Kidney glomerular epithelial cell (primary cell): ENCODE measurements at places on chromosomes 7 and 10.

- DNase-seq, result no peak
Measured at GRCh38 chr10:11787846-11788245, 35.3 kb upstream of the PROSER2 start.

DNA sequence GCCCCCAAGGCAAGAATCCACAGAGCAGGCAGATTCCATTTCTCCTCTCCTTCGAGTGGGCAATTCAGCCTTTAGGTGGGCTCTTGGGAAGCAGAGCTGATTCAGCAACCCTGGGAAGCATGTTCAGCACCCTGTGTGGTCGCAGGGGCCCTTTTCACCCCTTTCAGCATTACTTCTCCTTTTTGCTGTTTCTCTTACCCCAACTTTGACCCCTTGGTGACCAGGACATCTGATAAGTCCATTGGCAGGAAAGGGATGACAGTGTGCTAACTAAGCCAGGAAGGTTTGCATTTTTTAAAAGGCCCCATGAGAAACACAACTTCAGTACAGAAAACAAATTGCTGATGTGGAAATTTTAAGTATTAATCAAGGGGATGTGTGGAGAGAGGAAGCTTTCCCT, 283.7 kb upstream of the NRP1 start:
- no peak for DNase-seq

DNA sequence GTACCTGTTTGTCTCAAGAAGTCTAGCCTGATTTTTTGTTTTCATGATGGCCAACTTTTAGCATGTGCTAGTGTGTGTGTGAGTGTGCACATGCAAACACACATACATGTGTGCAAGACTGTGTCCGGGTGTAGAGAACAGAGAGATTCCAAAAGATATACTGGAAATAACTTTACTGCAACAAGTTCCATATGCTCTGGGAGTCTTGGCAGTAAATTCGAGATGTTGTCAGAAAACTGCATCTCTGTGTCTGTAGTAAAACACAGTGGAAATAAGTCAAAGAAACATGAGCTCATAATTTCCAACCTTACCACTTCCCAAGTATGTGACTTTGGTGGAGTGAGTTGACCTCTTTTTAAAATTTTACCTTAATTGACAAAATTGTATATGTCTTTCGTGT, 950.8 kb upstream of the C7orf33 start:
- no peak for DNase-seq

- DNase-seq, result peak; percentile 63
Measured at GRCh38 chr7:105219771-105220160, 169.0 kb downstream of the SRPK2 start.

DNA sequence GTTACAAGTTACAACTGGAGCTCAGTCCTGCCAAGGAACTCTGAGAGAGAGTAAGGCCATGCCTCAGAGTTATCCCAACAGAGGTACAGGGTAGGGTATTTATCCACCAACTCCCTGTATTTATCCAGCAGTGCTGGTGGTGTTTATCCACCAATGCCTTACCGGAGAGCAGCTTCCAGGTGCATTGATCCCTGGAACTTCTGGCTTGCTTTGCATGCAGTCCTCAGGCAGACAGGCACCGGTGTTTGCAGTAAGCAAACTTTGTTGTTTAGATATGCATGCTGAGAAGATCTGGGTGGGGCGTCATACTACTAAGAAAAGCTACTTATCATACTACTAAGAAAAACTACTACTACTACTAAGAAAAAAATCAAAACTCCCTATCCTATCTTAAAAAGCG, 92.4 kb downstream of the CYP26A1 start:
- DNase-seq, result no peak

DNA sequence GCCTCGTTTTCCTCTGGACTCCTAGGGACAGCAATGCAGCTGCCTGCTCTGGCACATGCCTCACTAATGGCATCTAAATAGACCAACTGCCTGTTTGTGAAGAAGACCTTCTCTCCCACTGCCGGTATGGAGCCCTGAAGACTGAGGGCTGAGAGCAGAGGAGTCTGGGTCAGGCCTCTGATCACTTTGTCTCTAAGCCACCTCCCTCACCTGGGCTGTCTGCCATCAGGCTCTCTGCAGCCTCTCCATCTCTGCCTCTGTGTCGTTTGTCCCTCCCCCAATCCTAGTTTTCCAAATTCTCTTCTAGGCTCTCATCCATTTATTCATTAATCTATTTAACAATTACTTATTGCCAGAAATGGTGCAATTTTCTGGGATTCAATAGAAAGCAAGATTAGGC, 15.2 kb upstream of the SFTPA1 start:
- DNase-seq, result no peak

DNA sequence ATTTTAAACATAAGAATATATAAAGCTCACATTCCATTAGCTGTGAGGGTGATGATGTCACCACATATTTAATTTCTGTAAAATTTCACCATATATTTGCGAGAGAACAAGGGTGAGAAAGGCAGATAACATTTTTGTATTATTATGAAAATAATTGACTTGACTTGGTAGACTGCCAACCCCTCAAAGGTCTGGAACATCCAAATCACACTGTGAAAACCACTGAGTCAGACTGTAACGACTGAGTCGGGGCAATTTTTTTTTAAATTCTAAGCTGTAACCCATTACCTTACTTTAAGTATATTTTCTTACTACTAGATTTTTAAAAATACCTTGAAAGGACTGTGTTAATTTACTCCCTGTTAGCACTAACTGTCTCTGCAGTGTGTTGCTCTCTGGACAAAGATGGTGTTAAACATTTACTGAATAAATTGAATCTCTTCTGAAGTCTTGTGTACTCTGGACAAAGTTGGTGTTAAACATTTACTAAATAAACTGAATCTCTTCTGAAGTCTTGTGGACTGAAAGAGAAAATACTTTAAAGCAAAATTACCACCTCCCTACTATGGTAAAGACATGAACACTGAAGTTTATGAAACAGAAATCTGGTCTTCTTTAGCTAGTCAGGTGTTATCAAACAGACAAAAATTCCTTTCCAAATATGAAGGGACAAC, 14.1 kb downstream of the PDZD8 start:
- peak; percentile 74 for DNase-seq

DNA sequence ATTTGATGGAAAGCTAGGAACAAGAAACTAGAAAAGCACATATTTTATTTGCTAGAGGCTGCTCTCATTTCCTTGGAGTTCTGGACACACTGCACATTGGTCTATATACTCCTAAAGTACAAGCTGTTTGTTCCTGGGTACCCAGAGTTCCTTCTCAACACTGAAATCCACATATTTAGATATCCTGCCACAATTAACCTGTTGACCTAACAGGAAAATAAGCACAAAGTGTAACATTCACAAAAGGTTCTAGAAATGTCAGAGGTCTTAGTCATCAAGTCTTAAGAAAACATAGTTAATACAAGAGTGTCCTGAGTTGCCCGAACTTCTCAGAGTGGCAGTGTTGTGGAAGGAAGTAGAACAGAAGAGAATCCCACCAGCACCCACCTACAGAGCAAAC, 115.6 kb downstream of the ELMO1 start:
- DNase-seq, result no peak

DNA sequence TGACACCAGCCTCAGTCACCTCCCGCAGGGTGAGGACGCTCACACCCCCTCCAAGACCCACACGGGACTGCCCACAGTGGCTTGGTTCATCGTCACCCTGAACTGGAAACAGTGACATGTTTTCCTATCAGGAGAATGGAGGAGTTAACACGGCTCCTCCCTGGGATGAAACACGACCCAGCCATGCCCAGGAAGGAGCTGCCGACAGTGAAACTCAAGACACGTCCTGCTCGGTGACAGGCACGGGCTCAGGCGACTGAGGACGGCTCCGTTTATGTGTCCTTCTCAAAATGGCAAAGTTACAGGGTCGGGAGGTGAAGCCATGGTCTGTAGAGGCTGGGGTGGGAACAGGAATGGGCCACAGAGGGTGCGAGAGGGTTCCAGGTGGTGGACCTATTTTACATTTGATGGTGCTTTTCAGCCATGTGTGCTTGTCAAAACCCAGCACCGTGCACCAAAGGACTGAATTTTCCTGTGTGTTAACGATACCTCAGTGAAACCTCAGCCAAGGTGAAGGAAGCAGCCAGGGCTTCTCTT, 272.4 kb downstream of the ADARB2 start:
- DNase-seq, result no peak

- DNase-seq, result no peak
Measured at GRCh38 chr7:126450269-126450671, 802.5 kb downstream of the GRM8 start.

DNA sequence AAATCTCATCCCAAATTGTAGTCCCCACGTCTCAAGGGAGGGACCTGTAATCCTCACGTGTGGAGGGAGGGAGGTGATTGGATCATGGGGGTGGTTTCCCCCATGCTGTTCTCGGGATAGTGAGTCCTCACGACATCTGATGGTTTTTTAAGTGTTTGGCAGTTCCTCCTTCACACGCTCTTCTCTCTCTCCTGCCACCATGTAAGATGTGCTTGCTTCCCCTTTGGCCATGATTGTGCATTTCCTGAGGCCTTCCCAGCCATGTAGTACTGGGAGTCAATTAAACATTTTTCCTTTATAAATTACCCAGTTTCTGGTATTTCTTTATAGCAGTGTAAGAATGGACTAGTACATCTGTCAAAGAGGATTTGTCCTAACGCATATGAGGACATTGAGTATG, 59.5 kb downstream of the RGS10 start:
- no peak for DNase-seq

GRCh38 chr10:14659626-14660196, 115.0 kb downstream of the FAM107B start:
- no peak for DNase-seq

- DNase-seq, result no peak
Measured at GRCh38 chr7:112982441-112983063, 104.1 kb downstream of the GPR85 start.

DNA sequence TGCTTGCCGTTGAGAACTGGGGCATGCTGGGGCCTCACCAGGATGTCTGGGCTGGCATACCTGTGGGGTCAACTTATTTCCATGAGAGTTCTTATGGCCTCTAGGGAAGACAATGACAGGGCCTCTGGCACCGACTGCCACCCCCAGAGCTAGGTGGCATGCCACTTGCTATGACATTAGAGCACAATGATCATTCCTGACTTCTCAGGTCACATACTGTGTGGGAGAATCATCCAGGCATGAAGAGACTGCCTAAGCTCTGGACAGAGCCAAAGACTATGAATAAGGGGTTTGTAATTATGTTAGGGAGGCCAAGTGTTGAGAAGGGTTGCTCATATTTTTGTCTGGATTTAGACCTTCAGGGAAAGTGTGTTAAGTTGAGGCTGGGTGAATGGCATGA, 97.5 kb downstream of the PTPN20 start:
- peak; percentile 1 for DNase-seq

- DNase-seq, result no peak
Measured at GRCh38 chr7:80127412-80128160, 7.0 kb upstream of the GNAI1 start.

DNA sequence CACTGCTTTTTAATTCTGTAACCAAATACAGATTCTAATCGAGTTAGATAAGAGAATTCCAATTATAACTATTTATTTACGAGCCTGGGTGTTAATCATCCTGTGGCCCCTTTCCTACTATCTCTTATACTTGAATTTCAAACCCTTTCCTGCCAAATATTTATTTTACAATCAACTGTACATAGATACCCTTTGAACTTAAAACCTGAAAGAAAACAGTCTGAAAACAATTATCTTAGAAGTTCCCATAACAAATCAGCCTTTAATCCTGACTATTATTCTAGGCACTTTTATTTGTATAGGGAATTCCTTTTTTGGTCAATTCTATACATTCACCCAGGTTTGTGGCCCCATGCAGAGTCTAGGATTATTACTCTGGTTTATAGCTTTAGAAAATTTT, 10.6 kb upstream of the GPR37 start:
- DNase-seq, result no peak

- DNase-seq, result no peak
Measured at GRCh38 chr10:35684586-35684985, 42.5 kb upstream of the FZD8 start.

DNA sequence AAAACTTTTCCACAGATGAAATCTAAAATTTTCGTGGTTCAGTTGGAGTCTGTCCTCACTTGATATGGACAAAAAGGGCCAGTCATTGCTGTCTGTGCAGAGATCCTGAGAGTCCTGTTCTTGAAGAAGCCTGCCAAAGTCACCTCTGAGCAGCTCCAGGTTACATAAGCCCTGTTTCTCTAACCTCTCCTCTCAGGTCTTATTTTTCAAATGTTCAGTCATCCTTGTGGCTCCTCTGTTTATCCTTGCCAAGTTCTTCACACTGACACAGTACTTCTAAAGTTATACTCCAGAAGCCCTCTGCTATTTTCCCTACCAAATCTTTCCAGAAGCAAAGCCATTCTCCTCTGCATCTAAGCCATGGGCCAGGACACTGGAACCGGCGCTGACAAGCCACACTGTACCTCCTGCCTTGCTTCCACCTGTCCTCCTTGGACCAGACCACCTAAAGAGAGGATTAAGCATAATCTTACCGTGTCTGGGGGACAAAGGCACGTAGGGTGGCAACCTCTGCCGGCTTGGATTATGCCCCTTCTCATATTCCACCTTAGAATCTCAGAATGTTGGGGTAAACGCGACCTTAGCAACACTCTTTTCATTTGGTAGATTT, 161.6 kb downstream of the JAZF1 start:
- DNase-seq, result no peak

DNA sequence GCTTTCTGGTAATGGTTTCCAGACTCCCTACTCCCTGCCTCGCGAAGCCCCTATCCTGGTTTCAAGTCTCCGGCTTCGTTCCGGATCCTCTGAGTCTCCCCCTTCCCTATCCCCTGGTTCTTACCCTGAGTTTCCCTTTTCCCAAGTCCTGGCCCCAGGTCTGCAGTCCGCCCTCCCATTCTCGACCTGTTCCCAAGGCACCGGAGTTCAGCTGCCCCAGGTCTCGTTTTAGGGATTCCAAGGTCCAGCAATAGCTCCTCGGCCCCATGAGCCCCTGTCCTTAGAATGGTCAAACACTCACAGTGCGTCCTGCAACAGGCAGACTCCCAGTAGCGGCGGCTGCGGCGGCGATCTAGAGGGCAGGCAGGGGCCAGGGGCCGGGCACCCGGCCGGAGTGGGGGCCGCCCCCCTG, 274 bp downstream of the PITX3 start:
- DNase-seq, result no peak

DNA sequence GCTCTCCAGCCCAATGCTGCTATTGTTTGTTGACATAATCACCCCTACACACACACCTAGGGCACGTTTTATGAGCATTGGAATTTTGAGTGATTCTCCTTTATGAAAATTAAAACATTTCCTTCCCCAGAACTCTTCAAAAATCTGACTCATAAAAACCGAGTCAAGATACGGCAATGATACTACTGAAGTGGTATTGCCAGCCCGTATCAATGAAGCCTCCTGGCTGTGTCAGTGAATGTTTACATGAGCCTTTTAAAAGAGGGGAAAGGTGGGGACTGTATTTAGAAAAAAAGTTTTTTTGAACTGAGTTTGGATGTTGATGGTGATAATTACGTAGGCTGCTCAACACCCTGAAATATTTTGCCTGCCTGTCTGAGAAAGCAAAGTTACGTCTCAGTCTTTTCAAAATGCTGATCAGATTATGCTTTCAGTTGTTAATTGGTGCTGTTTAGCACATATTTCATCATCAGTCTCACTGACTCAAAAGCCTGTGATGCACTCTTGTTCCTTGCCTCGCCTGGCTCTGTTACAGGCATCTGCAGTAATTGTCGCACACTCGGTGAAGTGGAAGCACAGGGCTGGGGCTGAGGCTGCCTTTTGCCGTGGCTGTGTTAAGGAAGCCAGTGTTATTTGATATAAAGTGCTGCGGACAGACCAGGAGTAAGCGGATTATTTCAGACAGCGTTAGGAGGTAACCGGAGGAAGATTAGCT, 157.4 kb upstream of the TCF7L2 start:
- DNase-seq, result no peak

GRCh38 chr10:88088441-88089340, 225.3 kb downstream of the PTEN start:
- no peak for DNase-seq
